Transverse colon (tissue), 4 donors: ENCODE measurements at places on chromosomes 5 and 9. TPM values are rescaled to one million over a fixed set of nuclear protein-coding genes. Genes with fewer than 3 reads are reported as not detected.
A peak's percentile ranks its signal among the peaks of the same experiment; 100 is the strongest.

DNA sequence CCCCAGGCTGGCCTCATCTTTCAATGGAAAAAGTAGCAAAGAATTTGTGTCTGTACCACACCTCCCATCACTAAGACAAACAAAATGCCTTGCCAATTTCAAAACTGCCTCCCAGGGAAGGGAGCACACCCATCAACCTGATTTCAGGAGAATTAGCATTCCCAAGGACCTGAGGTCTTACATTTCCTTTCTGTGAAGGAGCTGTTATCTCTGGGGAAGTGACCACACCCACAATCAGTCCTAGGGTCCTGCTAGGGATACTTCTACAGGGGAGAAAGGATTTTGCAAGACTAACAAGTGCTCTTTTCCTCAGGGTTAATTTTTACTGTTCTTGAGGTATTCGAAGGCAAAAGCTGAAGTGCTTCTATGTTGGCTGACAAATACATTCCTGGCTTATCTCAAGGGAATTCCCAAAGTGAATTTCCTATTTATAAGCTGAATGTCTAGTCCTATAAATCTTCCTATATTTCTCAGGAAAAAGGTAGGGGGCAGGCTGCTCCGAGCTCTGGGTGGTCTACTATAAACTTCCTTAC lies 97.4 kb upstream of the ITGA1 start:
- no peaks in the 10 kb centered on the region for H3K36me3 ChIP-seq
- no peaks in the 10 kb centered on the region for H3K4me1 ChIP-seq
- no peak overlapping the region for H3K4me3 ChIP-seq
- DNase-seq, result no peak

DNA sequence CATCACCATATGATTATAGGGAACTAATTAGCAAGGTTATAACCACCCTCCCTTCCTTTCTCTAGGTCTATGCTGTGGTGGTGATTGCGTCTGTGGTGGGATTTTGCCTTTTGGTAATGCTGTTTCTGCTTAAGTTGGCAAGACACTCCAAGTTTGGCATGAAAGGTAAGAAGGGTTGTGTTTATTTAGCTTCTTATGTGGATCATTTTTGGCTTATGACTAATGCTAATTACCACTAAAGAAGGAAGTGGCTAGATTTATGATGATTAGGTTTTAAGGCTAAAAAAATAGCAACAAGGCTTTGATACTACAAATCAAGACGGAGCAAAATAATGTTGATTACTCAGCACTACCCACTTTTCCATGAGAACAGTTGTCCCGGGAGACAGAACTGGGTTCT lies 82.4 kb downstream of the NTRK2 start:
- no peaks in the 10 kb centered on the region for H3K27me3 ChIP-seq
- H3K4me1 ChIP-seq, result no peaks in the 10 kb centered on the region
- DNase-seq, result no peak
- no peak overlapping the region for H3K4me3 ChIP-seq
- H3K27ac ChIP-seq, result no peak overlapping the region
- no peaks in the 10 kb centered on the region for H3K36me3 ChIP-seq

GRCh38 chr9:79824265-79824664 lies 252.5 kb downstream of the TLE4 start:
- H3K4me3 ChIP-seq, result no peak overlapping the region
- no peaks in the 10 kb centered on the region for H3K4me1 ChIP-seq
- H3K27me3 ChIP-seq, result no peaks in the 10 kb centered on the region
- peak overlapping the region; percentile 25 for H3K27ac ChIP-seq
- DNase-seq, result peak; percentile 18

DNA sequence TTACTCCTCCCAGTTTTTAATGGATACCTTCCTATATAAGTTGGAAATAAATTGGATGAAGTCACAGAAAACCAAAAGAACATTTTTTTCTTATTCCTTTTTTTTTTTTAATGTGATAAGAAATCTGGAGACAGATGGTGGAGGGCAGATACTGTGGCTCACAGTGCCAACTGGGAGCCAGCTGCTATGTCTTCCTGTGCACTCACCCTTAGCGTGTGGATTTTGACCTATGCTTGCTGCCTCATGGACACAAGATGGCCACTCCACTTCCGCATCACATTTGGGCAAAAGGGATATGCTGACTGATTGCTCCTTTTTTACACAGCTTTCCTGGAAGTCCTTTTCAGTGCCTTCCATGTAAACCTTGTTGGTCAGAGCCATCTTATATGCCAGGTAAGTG lies 342.6 kb downstream of the MAN2A1 start:
- no peaks in the 10 kb centered on the region for H3K4me1 ChIP-seq
- H3K36me3 ChIP-seq, result no peaks in the 10 kb centered on the region
- no peak overlapping the region for H3K27ac ChIP-seq
- DNase-seq, result no peak
- no peaks in the 10 kb centered on the region for H3K27me3 ChIP-seq

PCDHGB6 gene
- total RNA-seq, result 4.0 TPM

SHISAL2B gene
- not detected for total RNA-seq

KIF4B gene
- not detected for total RNA-seq

CYSRT1 gene
- total RNA-seq, result not detected

LHX6 gene
- total RNA-seq, result 0.68 TPM

GRCh38 chr5:95583992-95584391 lies 29.1 kb downstream of the ARSK start:
- no peak overlapping the region for H3K27ac ChIP-seq
- H3K4me3 ChIP-seq, result no peak overlapping the region
- DNase-seq, result no peak
- no peaks in the 10 kb centered on the region for H3K27me3 ChIP-seq
- H3K36me3 ChIP-seq, result no peaks in the 10 kb centered on the region
- no peaks in the 10 kb centered on the region for H3K4me1 ChIP-seq

- H3K4me1 ChIP-seq, result no peaks in the 10 kb centered on the region
- no peaks in the 10 kb centered on the region for H3K36me3 ChIP-seq
- no peak overlapping the region for H3K4me3 ChIP-seq
Observed at GRCh38 chr5:127536687-127537086, 19.2 kb downstream of the PRRC1 start.

GRCh38 chr9:87677776-87678587 lies 47.9 kb upstream of the CTSL start:
- H3K36me3 ChIP-seq, result no peaks in the 10 kb centered on the region
- no peaks in the 10 kb centered on the region for H3K4me1 ChIP-seq
- no peak overlapping the region for H3K27ac ChIP-seq
- no peak overlapping the region for H3K4me3 ChIP-seq
- no peak for DNase-seq

EQTN gene
- total RNA-seq, result not detected

GRCh38 chr9:125972012-125972729 lies 225.0 kb downstream of the PBX3 start:
- no peaks in the 10 kb centered on the region for H3K27me3 ChIP-seq
- no peak overlapping the region for H3K4me3 ChIP-seq
- DNase-seq, result no peak
- H3K36me3 ChIP-seq, result no peaks in the 10 kb centered on the region

GRCh38 chr5:111116550-111116949 lies 24.4 kb downstream of the WDR36 start:
- H3K4me3 ChIP-seq, result no peak overlapping the region
- no peak overlapping the region for H3K27ac ChIP-seq
- H3K4me1 ChIP-seq, result no peaks in the 10 kb centered on the region
- H3K36me3 ChIP-seq, result no peaks in the 10 kb centered on the region

DNA sequence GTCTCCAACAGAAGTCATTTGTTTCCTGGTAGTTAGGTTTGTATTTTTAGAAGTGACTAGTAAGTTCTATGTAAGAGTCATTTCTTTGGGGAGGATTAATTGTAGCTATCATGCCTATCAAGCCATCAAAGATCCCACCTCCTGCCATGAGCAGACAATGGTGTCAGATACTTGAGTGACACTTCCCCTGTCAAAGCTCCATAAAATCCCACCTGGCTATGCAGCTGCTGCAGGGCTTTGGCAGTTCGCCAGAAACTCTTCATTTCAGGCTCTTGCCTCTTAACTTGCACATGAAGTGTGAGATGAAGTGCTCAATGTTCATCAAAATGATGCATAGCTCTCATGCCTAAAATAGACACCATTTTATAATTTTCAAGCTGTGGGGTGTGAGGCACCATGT lies 312.1 kb downstream of the CDH12 start:
- no peaks in the 10 kb centered on the region for H3K27me3 ChIP-seq
- H3K27ac ChIP-seq, result no peak overlapping the region
- H3K4me3 ChIP-seq, result no peak overlapping the region
- DNase-seq, result no peak
- no peaks in the 10 kb centered on the region for H3K4me1 ChIP-seq
- no peaks in the 10 kb centered on the region for H3K36me3 ChIP-seq

DNA sequence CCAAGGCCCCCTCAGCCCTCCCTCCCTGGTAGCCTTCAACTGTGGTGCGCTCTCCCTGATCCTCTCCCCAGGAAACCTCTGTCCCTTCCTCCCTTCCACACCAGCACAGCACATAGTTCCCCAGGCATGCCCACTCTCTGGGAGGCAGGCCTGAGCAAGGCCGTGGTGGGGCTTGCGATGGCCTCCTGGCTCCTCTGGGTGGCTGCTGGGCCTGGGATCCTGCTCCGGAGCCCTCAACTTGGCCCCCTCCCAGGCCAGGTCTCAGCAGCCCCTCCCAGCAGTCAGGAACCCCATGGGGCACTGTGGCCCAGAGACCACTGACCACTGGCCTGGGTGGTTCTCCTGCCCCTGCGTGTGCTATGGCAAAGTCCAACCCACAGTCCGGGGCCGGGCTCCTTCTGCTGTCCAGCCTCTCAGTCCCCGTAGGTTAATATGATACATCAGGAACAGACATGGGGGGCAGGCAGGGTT lies 125.8 kb downstream of the ZNF354C start:
- DNase-seq, result no peak
- no peaks in the 10 kb centered on the region for H3K36me3 ChIP-seq
- no peaks in the 10 kb centered on the region for H3K27me3 ChIP-seq
- H3K4me1 ChIP-seq, result no peaks in the 10 kb centered on the region
- no peak overlapping the region for H3K4me3 ChIP-seq

GRCh38 chr9:99725852-99726251 lies 95.8 kb upstream of the NR4A3 start:
- no peak for DNase-seq
- H3K4me3 ChIP-seq, result no peak overlapping the region
- H3K4me1 ChIP-seq, result no peaks in the 10 kb centered on the region
- no peaks in the 10 kb centered on the region for H3K27me3 ChIP-seq

GRCh38 chr9:4787876-4788275 lies 4.9 kb upstream of the RCL1 start:
- H3K4me1 ChIP-seq, result peaks cover 5% of the 10 kb centered on the region
- no peak for DNase-seq
- H3K27me3 ChIP-seq, result no peaks in the 10 kb centered on the region
- no peak overlapping the region for H3K27ac ChIP-seq

DNA sequence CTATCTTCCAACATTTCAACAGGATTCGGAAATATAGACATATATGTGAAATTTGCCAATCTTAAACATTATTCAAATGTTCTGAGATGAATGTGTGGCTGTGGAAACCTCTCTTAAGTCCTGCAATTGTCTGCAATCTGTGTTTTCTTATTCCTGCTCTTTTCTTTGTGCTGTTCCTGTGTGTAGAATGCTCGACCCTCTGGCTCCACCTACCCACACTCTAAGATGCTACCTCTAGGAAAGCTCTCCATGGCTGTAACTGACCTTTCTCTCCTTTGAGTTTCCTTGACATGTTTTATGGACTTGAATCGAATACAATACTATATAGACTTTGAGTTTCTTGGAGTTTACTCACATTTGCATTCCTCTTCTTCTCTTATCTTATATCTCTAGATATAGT lies 120.6 kb upstream of the ASTN2 start:
- no peak overlapping the region for H3K27ac ChIP-seq
- no peak for DNase-seq
- no peaks in the 10 kb centered on the region for H3K4me1 ChIP-seq
- H3K4me3 ChIP-seq, result no peak overlapping the region
- H3K36me3 ChIP-seq, result no peaks in the 10 kb centered on the region

GRCh38 chr9:13900449-13900848 lies 413.5 kb downstream of the NFIB start:
- no peaks in the 10 kb centered on the region for H3K27me3 ChIP-seq
- no peaks in the 10 kb centered on the region for H3K36me3 ChIP-seq
- DNase-seq, result no peak
- H3K27ac ChIP-seq, result no peak overlapping the region
- H3K4me1 ChIP-seq, result no peaks in the 10 kb centered on the region
- no peak overlapping the region for H3K4me3 ChIP-seq

TGFBI gene
- 22.4 TPM for total RNA-seq

- H3K27ac ChIP-seq, result no peak overlapping the region
- no peak overlapping the region for H3K4me3 ChIP-seq
- H3K36me3 ChIP-seq, result no peaks in the 10 kb centered on the region
- no peaks in the 10 kb centered on the region for H3K27me3 ChIP-seq
- DNase-seq, result no peak
Observed at GRCh38 chr9:135887585-135888050, 19.7 kb downstream of the CAMSAP1 start.

DNA sequence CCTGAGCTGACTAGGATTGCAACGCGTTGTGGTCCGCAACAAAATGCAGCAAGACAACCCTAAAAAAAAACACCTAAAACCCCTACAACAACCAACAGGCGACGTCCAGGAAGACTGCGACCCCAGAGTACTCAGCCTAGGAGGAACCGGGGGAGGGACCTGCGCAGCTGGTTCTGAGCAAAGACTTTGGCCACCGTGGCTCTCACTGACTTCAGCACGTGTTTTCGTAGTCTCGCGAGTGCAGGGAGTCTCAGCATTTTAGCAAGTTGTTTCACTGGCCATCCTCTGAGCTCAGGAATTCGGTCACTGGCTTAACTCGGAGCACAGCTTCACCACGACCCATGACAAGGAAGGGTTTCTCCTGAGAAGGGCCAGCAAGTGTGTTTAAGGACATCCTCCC lies 8.6 kb upstream of the ZDHHC11 start:
- no peaks in the 10 kb centered on the region for H3K4me1 ChIP-seq
- H3K4me3 ChIP-seq, result no peak overlapping the region
- DNase-seq, result no peak
- H3K27ac ChIP-seq, result no peak overlapping the region
- H3K36me3 ChIP-seq, result no peaks in the 10 kb centered on the region

DNA sequence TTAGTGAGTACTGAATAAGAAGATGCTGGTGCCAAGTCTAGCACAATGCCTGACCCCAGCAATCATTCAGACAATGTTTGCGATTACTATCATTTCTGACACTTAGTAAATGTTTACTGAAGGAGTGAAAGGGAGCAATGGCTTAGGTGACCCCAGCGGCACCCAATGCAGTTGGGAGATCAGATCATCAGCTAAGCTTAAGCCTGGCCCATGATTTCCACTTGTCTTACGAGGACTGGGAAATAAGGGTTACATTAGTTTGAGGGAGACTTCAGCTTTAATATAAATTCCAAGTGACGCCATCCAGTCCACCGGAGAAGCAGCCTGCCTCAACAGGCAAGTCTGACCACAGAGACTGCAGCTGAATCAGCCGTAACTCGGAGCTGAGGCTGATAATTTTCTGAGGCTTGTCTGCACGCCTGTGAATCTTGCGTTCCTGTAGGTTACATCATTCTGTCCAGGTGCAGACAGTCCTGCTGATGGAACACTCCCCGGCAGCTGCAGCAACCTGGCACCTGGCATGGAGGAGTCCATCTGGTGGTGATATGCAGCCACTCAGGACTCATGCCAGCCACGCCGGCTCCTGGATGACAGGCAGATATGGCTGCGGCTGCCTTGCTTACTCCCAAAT lies 34.9 kb upstream of the FGF1 start:
- no peak overlapping the region for H3K27ac ChIP-seq
- H3K4me1 ChIP-seq, result peaks cover 12% of the 10 kb centered on the region
- no peak overlapping the region for H3K4me3 ChIP-seq
- H3K27me3 ChIP-seq, result no peaks in the 10 kb centered on the region
- peak; percentile 58 for DNase-seq
- H3K36me3 ChIP-seq, result no peaks in the 10 kb centered on the region
